Inflammatory macrophage (primary cell): ENCODE measurements at places on chromosomes 2 and 18.

DNA sequence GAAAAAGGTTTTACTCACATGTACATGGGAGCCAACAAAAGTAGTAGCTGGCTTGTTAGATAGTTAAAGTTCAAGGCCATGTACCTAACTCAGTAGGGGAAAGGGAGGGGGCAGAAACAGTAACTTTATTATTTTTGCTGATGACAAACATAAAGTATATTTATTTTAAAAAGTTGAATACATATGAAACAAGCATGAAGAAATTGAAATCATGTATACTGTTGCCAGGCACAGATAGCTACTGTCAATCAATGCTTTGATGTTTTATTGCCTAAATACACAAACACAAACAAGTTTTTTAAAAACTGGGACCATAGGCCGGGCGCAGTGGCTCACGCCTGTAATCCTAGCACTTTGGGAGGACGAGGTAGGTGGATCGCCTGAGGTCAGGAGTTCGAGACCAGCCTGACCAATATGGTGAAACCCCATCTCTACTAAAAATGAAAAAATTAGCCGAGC, 7.6 kb upstream of the PSD4 start:
- DNase-seq: no peak

- DNase-seq: no peak
Measured at GRCh38 chr18:50027996-50028395, 167.0 kb downstream of the MYO5B start.

DNA sequence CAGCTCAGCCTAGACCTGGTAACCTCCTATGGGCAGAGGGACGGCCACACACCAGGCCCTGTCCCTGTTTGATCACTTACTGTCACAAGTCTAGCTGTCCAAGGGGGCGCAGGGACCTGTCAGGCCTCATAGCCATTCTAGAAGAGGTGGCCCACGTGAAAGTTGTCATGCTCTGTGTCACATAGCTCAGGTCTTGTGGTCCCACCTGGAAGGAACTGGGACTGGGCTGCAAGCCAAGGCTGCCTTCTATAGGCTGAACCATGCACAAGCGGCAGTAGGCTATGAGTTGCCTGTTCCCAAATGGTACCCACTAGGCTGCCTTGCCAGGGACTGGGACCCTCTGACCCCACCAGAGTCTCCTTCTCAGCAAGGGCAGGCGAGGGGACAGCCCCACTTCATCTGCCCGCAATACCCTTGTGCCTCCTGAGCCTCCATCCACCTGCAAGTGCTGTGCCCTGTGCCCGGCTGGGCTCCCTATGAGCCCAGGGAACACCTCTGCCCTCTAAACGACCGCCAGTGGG, 177.5 kb downstream of the ANAPC1 start:
- no peak for DNase-seq

DNA sequence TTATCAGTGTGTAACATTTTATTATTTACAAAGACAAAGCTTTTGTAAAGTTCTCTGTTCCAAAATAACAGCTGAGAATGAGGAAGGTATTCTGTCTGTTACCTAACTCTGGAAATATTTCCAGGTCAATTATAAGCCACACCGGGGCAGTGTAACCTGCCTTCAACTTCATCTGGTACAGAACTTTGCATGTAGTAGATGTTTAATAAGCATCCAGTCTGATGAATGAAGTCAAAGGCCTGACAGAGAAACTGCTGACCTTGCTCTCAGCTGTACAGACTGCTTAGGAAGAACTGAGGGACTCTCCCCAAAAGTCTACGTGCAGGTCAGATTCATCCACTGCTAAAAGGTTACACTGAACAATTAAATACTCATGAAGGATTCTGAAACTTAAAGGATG, 43.3 kb downstream of the WDFY1 start:
- no peak for DNase-seq

- peak; percentile 71 for DNase-seq
Measured at GRCh38 chr2:145411493-145411892, 891.6 kb upstream of the ZEB2 start.

DNA sequence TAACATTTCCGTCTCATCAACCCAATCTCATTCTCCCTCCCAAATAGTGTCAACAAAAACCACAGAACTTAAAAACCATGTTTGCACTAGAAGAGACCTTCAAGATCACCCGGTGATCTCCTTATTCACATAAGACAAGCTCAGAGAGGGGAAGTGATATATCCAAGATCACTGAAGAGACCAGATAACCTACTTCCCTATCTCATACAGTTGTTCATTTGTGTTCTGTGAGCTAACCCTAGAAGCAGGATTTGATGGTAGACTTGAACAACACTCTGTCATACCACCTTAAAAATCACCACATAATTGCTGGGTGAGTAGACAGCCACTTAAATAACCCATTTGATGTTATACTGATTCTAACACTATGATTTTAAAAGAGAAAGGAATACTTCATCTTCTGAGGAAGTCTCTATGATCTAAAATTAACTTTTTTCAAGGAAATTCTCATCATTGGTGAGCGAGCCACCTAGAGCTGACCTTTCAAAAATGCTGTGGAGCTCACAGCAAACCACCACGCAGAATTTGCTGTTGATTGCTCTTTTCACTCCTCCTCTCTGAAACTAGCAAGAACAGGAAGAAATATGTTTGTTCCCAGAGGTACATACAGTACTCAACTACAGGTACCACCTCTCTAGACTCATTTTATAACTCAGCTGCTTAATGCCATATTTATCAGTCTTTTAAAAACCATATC, 15.1 kb downstream of the AAK1 start:
- DNase-seq: peak; percentile 75

DNA sequence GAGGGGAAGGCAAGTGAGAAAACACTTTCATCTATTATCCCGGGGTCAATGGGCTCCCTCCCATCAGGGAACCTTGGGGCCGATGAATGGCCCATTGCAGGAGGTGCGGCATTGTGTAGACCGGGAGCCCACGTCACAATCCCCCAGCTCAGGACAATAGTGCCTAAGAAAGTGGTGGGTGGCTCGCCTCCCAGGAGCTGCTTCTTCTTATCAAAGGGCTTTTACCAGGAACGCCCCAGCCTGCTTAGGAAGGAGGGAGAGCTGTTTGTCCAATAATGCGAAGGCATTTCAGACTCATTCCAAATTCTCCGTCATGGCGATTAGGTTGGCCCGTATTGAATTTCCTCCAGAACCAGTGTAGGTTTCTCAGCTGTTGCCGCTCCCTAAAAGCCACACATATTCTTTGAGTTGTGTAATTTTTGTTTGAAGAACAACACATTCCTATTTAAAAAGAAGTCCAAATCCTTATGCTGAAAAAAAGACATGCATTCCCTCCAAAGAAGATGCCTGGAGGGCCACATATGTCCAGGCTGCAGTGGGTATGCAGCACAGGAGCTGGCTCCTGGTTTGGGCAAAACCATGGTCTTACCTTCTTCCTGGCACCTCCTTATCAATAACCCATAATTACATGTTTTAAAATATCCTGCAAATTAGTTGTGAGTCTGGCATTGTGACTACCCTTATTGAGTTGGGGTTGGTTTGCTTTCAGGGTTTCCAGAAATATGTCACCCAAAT, 264.7 kb downstream of the MYCN start:
- no peak for DNase-seq

- no peak for DNase-seq
Measured at GRCh38 chr2:132676999-132677398, 7.0 kb upstream of the LYPD1 start.

GRCh38 chr2:467892-468647, 180.2 kb upstream of the ALKAL2 start:
- no peak for DNase-seq

- DNase-seq: no peak
Measured at GRCh38 chr2:133080822-133081221, 410.8 kb upstream of the LYPD1 start.

DNA sequence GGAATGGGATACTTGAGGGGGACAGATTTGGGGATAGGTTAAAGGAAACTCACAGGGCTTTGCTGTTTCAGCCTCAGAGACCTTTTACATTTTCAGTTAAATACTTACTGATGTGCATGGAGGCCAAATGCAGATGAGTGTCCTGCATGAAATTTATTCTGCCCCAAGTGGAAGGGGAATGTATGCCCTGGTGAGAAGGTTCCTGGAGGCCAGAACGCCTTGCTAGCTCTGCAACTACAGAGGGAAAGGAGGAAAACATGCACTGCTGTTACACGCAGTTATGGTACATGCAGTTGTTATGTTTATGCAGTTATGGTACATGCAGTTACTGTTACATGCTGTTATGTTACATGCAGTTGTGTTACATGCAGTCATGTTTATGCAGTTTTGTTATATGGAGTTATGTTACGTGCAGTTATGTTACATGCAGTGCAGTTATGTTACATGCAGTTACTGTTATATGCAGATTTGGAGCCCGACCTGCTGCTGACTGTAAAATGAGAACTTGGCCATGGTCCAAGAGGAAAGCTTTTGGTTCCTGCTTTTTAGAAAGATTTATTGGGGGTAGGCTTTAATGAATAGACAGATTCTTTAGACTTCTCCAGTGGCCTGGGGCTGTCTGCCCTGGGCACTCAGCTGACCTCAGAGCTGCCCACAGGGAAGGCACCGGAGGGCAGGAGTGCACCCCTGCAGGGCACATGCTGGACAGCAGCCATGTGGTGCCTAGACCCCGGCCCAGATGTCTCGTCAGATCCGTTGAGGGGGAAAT, 84.1 kb downstream of the LDLRAD4 start:
- peak; percentile 82 for DNase-seq

DNA sequence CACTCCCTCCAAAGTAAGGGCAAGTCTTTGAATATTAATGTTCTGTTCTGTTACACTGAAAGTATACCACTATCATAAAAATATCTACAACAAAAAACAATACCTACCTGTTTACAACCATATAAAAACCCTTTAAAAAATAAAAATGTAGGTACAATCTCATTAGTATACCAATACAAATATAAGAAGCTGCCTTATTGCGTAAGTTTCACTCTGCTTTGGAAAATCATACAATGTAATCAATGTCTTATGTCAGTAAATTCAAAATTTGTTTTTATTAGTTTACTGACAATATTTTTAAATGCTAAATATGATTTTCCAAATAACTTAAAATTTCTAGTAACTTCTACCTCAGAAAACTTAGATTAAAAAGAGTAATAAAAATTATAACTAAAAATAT, 72.8 kb downstream of the RAPH1 start:
- no peak for DNase-seq

GRCh38 chr18:22169011-22169888, at the start of gene GATA6:
GATA6 (plus strand) TSS chr18:22169589; CDS start chr18:22171145, 1,556 bp downstream.
- no peak for DNase-seq

GRCh38 chr2:190532581-190532980, 1.9 kb downstream of the NEMP2 start:
- DNase-seq: no peak
